ENCODE measurements at places on chromosomes 13 and 19.

DNA sequence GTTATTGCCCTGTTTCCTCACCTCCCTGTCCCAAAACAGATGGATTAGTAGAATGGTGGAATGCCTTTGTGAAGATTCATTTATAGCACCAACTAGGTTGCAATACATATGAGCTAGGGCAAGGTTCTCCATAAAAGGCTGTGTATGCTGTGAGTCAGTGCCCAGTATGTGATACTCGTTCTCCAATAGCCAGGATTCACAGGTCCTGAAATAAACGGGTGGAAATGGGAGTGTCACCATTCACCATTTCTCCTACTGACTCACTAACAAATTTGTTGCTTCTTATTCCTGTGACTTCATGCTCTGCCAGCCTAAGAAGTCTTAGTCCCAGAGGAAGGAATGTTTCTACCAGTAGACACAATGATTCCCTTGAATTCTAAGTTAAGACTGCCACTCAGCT is 1745.4 kb downstream of the SLITRK1 start:
- no peak for ATAC-seq

- no peak for ATAC-seq
These were observed 41.2 kb upstream of the ZNF835 start for GRCh38 chr19:56712611-56713276.

DNA sequence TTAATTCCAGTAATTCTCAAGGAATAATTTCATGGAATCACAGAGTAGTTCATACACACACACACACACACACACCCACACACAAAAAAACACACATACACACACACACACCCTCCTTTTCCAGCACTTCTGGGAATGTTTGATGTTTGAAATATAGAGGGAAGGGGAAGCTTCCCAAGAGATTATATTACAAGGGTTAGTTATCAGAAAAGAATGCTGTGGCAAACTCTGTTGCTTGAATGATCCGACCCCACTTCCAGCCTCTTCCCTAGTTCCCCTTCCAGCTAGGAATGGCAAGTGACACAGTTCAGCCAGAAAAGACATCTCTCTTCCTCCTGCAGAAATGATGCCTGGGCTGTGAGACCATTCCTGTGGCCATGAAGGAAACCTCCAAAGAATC is 49.9 kb downstream of the KCTD12 start:
- no peak for ATAC-seq

GRCh38 chr19:50819636-50820035 is 4.0 kb downstream of the KLK1 start:
- ATAC-seq: no peak

- ATAC-seq: no peak
These were observed 3.5 kb downstream of the IRGC start for GRCh38 chr19:43719378-43719868.

DNA sequence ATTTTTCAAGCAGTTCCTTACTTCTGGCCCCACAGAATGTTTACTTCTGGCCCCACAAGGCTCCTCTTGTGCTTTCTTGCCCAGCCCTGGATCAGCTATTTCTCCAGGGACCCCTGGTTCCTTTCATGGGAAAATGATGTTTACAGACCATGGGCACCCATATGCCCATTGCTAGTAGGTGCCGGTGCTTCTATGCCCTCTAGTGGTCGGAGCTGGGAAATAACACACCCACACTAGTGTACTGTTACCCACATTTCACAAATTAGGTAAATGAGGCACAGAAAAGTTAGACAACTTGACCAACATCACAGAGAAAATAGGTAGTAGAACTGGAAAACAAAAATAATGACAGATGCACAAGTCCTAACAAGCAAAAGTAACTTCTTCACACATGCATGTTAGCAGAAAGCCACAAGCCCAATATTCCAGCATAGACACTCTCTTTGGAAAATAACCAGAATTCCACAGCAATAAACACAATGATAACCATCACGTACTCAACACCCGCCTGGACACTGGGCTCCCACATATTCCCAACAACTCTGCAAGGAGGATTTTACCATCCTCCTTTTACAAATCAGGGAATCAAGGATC is 1.3 kb upstream of the CEACAM6 start:
- ATAC-seq: peak; percentile 49

DNA sequence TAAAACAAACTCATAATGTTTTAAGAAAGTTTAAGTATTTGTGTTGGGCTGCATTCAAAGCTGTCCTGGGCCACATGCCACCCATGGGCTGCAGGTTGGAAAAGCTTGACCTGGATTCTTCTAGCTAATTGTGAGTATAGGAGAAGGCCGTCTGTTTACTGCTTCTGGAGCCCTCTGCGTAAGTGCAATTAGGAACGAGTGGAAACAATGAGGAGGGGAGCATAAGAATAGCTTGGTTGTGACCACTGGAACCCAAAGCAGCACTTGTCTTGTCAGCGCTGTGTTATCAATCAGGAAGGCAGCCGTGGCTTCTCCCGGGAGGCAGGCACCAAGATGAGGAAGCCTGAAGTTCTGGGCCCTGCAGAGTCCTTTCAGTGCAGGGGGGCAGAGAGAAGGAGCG is 110.4 kb upstream of the MBNL2 start:
- no peak for ATAC-seq

DNA sequence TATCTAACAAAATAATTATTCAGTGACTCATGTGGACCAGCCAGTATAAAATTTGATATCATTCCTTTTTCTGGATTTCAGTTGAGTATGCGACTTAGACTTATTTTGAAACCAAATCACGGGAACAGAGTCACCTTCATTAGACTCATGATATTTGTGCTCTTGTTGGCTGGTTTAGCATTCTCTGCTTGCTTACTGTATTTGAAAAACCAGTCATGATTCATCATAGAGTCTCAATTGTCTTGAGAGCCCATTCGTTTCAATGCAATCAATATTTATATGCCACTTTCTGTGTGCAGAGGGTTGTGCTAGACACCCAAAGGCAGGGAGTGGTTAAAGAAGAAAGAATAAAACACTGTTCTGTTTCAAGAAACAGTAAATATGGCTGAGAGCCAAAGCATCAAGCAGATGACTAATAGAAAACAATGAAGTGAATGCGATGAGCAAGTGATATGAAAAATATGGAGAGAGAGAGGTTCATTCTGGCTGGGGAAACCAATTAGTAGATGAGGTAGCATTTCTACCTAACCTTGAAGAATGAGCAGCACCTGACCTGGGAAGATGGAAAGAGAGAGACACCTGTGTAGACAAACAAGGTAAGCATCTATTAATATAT is 99.6 kb upstream of the MBNL2 start:
- peak; percentile 74 for ATAC-seq

- no peak for ATAC-seq
These were observed 1680.8 kb downstream of the EFNB2 start for GRCh38 chr13:104854698-104855097.

GRCh38 chr13:20711301-20712044 is 8.0 kb downstream of the IL17D start:
- no peak for ATAC-seq

- ATAC-seq: no peak
These were observed 38.7 kb downstream of the ELF1 start for GRCh38 chr13:40980461-40980860.

GRCh38 chr13:72754111-72754510 is 26.4 kb downstream of the BORA start:
- ATAC-seq: no peak

GRCh38 chr19:39401070-39401548 is 5.5 kb upstream of the ZFP36 start:
- no peak for ATAC-seq

GRCh38 chr13:39602277-39602613 is 748 bp downstream of the LHFPL6 start:
- ATAC-seq: no peak

GRCh38 chr13:113080901-113081521 is 24.6 kb upstream of the F7 start:
- ATAC-seq: no peak

GRCh38 chr13:113207890-113208420 is 514 bp downstream of the PCID2 start:
- peak; percentile 17 for ATAC-seq

DNA sequence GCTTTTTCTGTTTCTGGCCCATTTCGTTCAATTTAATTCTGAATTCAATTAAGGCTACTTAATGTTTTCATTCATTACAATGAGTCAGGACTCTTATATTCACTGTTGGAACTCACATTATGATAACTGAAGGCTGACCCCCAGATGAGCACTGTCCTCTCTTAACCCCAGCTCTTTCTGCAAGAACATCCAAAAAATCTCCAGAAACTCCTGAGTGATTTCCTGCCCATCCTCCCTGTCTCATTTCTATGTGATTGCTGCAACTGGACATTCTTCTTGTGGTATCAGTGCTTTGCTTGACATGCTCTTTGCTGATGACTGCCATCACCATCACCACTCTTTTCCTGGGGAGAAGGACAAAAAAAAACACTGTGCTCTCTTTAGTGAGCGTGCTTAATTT is 240.3 kb downstream of the SPRY2 start:
- no peak for ATAC-seq

DNA sequence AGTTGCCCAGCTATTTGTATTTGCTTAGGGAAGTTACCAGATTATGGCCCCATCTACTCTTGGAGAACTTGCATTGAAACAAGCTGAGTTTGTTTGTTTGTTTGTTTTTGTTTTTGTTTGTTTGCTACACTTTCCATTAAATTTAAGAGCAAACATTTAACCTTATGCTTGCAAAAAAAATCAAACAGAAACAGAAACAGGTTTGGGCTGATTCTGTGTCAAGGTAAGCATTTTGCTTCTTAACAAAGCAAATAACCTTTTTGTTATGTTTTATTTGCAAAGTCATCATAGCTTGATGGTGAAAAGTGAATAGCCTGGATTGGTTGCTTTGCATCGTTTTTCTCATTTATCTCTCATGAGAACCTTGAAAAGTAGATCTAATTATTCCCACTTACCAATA is 531.8 kb downstream of the EFNB2 start:
- ATAC-seq: no peak

DNA sequence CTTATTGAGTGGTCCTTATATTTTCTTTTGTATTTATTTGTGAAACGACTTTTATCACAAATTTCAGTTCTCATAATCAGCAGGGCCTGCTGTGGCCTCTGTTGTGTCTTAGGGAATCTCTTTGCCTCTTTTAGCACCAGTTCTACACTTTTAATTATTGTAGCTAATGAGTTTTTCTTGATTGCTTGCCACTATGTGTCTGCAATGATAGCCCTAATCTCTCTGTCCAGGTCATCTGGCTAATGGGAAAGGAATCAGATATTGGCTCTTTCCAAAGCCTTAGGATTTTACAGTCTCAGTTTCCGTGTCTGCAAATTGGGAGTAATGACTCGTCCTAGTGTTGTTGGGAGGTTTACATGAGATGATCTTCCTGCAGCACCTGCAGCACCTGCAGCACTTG is 10.2 kb downstream of the WDFY2 start:
- ATAC-seq: no peak

DNA sequence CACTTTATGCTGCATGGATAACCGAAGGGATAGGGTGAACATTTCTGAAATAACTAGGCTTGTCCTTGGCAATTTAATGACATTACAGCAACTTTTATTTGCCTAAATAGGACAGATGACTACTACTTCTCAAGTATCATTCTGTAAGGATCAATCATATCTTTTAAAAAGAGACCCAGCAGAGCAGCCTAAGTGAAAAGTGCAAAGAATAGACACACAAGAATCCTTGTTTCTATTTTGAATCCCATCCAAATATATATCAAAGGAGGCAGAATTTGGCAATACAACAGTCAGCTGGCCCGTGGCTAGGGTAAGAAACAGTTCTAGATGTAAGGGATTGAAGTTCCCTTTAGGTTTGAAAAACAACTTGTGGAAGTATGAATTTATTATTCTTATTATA is 6.9 kb downstream of the THSD1 start:
- ATAC-seq: no peak

DNA sequence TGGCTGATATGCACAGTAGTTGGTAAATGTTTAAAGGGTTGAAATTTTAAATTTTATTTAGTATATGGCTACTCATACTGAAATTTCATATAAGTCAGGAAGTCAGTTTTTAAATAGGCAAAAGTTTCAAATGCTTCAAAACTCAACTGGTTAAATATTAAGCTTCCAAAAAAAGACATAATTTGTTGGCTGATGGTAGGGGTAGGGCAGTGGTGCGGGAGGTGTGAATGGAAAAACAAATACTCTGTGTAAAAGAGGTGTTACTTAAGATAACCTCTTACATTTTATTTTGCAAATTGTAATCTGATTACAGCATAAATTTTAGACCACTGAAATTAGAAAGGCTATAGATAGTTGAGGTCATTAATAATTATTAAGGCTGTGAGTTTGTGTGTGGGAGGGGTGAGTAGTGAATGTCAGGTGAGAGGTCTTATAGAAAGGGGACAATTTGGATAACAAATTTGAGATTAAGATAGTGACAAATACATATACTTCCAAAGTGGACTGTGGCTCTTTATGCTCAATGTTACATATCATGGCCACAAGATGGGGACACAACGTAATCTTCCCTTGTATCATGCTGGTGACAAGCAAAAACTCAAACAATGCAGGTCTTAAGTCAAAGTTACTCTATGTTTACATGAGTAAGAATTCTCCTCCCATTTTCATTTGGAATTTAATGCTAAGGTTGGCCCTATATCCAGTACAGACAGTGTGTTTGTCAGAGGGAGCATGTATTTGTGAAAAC is 36.6 kb upstream of the OXGR1 start:
- peak; percentile 35 for ATAC-seq

- no peak for ATAC-seq
These were observed 1629.0 kb downstream of the OLFM4 start for GRCh38 chr13:54657588-54657987.

- no peak for ATAC-seq
These were observed 1.1 kb downstream of the PGLS start for GRCh38 chr19:17512574-17512939.

GRCh38 chr19:36401475-36401874 is 17.0 kb downstream of the ZFP82 start:
- no peak for ATAC-seq

DNA sequence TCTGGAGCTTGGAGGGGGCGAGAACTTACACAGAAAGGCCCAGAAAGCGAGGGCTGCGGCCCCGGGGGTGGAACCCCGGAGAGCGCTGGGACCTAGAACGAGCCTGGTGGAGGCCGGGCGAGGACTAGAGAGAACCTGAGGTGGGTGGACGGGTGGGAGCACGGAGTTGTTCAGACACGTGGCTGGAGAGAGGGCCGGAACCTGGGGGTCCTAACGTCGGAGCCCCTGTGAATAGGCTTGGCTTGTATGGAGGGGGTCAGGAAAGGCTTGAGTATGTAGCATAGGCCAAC is 383 bp downstream of the ZNF581 start:
- no peak for ATAC-seq

GRCh38 chr19:32238076-32238475 is 107.3 kb upstream of the ZNF507 start:
- ATAC-seq: no peak

DNA sequence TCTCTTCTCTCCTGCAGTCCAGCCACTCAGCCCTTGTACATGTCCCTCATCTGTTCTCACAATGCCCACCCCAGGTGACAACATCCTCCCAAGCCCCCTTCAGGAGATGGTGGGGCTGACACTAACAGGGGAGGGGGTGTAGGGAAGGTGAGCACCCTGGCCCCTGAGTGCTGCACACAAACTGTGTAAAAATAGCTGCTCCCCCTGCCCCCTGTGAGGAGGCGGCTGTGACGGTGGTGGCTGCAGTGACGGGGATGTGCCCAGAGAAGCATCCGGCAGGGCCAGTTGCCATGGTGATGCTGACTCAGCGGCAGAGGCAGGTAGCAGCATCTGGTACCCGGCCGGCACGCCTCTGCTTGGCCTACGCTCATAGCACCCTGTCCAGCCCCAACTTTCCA is 13.0 kb upstream of the JUND start:
- peak; percentile 53 for ATAC-seq

- ATAC-seq: no peak
These were observed 34.9 kb downstream of the RXFP2 start for GRCh38 chr13:31774186-31774750.

GRCh38 chr19:42175952-42176648 is 41.4 kb downstream of the DEDD2 start:
- no peak for ATAC-seq

- no peak for ATAC-seq
These were observed 189.5 kb upstream of the SLC10A2 start for GRCh38 chr13:103255587-103256301.
